ENCODE measurements at places on chromosomes 2 and 18. TPM values are rescaled to one million over a fixed set of nuclear protein-coding genes. Genes with fewer than 3 reads are reported as not detected.
A peak's percentile ranks its signal among the peaks of the same experiment; 100 is the strongest.

DNA sequence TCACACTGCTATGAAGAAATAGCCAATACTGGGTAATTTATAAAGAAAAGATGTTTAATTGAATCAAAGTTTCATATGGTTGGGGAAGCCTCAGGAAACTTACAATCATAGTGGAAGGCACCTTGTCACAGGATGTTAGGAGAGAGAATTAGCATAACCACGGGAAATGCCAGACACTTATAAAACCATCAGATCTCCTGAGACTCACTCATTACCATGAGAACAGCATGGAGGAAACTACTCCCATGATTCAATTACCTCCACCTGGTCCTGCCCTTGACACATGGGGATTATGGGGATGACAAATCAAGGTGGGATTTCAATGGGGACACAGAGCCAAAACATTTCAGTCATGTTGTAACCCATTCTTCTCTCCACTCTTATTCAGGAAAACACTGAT, 472.9 kb upstream of the FSIP2 start:
- DNase-seq = no peak

GRCh38 chr18:50734886-50735285, 84.9 kb downstream of the MRO start:
- DNase-seq = no peak

DNA sequence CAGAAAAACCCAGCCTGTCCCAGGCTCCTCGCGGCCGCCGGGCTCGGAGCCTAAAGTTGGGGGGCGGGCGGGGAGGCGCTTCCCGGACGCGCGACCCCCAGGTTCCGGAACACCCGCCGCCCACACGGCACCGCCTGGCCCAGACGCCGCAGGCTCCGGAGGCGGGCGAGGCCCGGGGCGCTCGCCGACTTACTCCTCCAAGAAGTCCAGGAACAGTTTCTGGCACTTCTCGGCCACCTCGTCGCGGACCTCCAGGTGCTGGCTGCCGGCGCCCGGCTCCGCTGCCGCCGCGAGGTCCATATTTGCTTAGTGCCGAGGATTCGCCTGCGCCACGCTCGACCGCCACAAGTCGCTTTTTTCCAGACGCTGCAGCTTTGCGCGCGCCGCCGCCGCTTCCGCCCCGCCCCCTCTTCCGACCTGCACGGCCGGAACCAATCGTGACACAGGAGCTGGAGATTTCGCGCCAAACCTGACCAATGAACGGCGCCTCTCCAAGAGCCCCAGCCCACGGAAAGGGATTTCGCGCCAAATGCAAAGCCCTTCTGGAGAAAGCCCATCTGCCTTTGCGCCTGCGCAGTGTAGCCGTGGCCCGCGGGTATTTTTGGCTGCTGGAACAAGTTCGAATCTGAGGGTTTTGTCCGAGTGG, at the start of gene MCM6:
Gene MCM6, minus strand, starts transcription at position 378 of the 646 bp plus-strand sequence. Its CDS starts 78 bp downstream, at position 300.
- DNase-seq = peak; percentile 98

- no peak for DNase-seq
These were observed 87.8 kb downstream of the KCTD18 start for GRCh38 chr2:200422071-200422470.

- DNase-seq = no peak
These were observed 40.6 kb upstream of the PGAP1 start for GRCh38 chr2:196967116-196967515.

DNA sequence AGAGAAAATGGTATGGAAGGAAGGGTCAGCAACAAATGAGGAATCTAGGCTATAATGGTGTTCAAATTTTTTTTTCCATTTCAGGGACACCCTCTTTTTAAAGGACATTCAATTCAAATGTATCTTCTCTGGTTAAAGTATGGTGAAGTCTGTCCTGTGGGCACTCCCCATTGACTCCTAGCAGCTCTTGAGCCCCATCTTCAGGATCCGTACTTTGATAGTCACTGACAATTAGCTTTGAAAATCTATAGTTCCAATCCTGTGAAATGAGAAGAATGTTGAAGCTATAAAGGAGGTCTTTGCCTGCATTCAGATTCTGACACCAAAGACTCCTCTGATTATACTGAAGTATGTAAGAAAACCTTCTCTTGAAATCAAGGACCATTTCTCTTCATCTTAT, 43.3 kb downstream of the KCNH7 start:
- DNase-seq = no peak

DNA sequence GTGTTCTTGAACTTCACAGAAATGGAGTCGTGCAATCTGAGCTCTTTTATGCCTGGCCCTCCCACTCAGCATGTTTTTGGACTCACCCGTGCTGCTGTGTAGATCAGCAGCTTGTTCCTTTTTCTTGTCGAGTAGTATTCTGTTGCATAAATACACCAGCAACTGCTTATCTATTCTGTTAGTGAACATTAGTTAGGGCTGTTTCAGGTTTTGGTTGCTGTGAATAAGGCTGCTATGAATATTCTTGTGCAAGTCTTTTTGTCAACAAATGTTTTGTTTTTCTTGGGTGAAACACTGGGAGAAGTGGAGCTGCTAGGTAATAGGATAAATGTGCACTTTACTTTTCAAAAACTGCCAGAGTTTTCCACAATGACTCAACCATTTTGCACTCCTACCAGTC, 15.3 kb upstream of the CIDEA start:
- no peak for DNase-seq

GRCh38 chr2:240602266-240603050, 15.9 kb downstream of the CAPN10 start:
- peak; percentile 37 for DNase-seq

DNA sequence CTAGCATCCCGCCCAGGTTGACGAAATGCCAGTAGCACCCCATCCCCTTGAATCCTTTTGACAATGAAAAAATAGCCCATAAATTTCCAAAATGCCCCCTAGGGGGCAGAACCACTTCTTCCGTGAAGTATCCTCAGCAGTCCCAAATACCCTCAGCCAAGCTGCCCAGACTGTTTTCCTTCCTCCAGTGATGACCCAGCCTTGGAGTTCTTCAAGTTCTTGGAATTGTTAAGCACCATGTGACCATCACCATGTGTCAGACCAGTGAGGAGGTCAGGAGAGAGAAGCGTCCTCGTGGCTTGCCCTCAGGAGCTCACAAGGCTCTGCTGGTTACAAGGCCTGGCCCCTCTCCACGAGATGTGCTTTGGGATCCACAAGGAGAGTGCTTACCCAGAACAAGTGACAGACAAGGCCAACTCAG, 1.4 kb upstream of the SLC23A3 start:
- peak; percentile 66 for DNase-seq

DNA sequence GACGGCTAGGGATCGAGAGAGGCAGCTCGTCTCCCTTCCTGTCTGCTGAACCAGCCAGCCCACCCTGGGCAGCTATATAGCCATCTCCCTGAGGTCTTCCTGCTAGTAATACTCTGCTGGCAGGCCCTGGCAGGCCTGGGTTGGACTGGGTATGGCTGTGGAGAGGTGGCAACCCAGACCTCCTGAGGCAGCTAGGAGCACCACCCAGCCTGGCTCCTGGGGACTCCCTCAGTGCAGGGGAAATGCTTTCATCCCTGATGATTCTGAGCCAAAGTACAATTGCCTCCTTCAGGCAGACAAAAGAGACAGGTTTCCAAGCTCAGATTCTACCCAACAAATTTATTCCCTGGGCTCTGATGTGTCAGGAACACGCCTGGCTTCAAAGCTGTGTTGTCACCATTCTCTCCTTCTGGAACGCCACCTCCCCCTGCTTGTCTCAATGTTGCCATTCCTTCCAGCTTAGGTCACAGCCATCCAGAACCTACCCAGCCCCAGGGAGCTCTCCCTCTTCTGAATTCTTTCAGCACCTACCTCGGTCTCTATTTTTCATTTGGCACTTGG, 4.7 kb upstream of the DNAJB2 start:
- no peak for DNase-seq

DNA sequence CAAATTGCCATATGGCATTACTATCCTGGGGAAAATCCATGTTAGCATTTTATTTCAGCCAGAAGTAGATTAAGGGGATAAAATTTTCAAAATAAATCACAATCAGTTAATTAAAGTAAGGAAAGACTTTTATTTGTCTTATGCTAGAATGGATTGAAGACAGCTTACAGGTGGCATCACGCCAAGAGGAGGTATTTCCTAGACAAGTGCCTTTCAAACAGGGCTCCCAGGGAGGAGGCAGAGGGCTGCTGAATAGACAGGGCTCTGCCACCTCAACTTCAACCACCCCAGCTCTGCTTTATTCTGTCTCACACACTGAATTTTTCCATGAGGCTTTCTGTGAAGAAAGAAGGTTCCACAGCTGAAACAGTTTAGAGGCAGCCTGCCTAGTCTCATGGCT, 12.2 kb downstream of the CCDC68 start:
- no peak for DNase-seq

The KCNIP3 gene
- 8.4 TPM for total RNA-seq

The VWA3B gene
- 0.32 TPM for total RNA-seq

Measured in Right ventricle myocardium superior (tissue), 1 donor.